ENCODE measurements at places on chromosomes 11 and 22. TPM values are rescaled to one million over a fixed set of nuclear protein-coding genes. Genes with fewer than 3 reads are reported as not detected.
A peak's percentile ranks its signal among the peaks of the same experiment; 100 is the strongest.

- no peaks in the 10 kb centered on the region for H3K27me3 ChIP-seq
- H3K27ac ChIP-seq, result peak overlapping the region; percentile 50
- DNase-seq, result no peak
- no peak overlapping the region for H3K4me3 ChIP-seq
- no peaks in the 10 kb centered on the region for H3K36me3 ChIP-seq
These were observed 15.4 kb downstream of the CAPN5 start for GRCh38 chr11:77081976-77082836.

- no peaks in the 10 kb centered on the region for H3K27me3 ChIP-seq
- no peak for DNase-seq
- H3K36me3 ChIP-seq, result no peaks in the 10 kb centered on the region
- H3K4me3 ChIP-seq, result no peak overlapping the region
These were observed 69.1 kb downstream of the CTTN start for GRCh38 chr11:70467201-70468085.

- peaks cover 92% of the 10 kb centered on the region for H3K4me1 ChIP-seq
- no peaks in the 10 kb centered on the region for H3K27me3 ChIP-seq
- H3K4me3 ChIP-seq, result no peak overlapping the region
These were observed 42.7 kb downstream of the CELF1 start for GRCh38 chr11:47510209-47510608.

DNA sequence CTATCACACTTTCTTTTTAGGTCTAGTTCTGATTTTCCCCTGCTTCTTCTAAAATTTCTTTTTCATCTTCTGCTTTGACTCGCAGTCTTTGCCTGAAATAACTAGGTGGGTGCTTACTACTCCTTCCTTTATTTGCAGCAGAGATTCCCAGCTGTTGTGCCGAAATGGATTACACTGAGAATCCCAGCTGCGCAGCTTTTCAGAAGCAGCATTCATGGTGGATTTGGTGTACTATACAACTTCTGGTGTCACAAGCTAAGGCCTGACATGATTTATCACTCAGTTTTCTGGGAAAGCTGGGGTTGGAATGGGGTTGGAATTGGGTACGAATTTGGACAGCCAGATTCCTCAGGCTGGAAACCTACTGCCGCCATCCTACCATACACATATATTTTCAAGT, 6.0 kb upstream of the XKR3 start:
- H3K27ac ChIP-seq, result no peak overlapping the region
- H3K36me3 ChIP-seq, result no peaks in the 10 kb centered on the region
- no peaks in the 10 kb centered on the region for H3K27me3 ChIP-seq
- no peaks in the 10 kb centered on the region for H3K4me1 ChIP-seq
- DNase-seq, result no peak

GRCh38 chr11:118771547-118772288, 19.2 kb downstream of the DDX6 start:
- peaks cover 10% of the 10 kb centered on the region for H3K36me3 ChIP-seq
- H3K4me1 ChIP-seq, result peaks cover 93% of the 10 kb centered on the region
- no peaks in the 10 kb centered on the region for H3K27me3 ChIP-seq
- no peak for DNase-seq
- peak overlapping the region; percentile 18 for H3K27ac ChIP-seq
- no peak overlapping the region for H3K4me3 ChIP-seq

GRCh38 chr22:47382164-47382890, 619.9 kb downstream of the TBC1D22A start:
- H3K27ac ChIP-seq, result no peak overlapping the region
- H3K27me3 ChIP-seq, result no peaks in the 10 kb centered on the region
- H3K4me3 ChIP-seq, result no peak overlapping the region
- H3K36me3 ChIP-seq, result no peaks in the 10 kb centered on the region

Gene OR5B21
- not detected for total RNA-seq

Gene CCDC179
- total RNA-seq, result not detected

All from sigmoid colon (tissue), 7 donors.